Stimulated activated CD4-positive, alpha-beta T cell treated with anti-CD3 and anti-CD28 coated beads, TNF-alpha, amount 100 ng/mL, for 1 hour (primary cell): ENCODE measurements at places on chromosomes 16 and 17.

- no peak for DNase-seq
Measured at GRCh38 chr17:42199416-42200011, 5.2 kb upstream of the GHDC start.

DNA sequence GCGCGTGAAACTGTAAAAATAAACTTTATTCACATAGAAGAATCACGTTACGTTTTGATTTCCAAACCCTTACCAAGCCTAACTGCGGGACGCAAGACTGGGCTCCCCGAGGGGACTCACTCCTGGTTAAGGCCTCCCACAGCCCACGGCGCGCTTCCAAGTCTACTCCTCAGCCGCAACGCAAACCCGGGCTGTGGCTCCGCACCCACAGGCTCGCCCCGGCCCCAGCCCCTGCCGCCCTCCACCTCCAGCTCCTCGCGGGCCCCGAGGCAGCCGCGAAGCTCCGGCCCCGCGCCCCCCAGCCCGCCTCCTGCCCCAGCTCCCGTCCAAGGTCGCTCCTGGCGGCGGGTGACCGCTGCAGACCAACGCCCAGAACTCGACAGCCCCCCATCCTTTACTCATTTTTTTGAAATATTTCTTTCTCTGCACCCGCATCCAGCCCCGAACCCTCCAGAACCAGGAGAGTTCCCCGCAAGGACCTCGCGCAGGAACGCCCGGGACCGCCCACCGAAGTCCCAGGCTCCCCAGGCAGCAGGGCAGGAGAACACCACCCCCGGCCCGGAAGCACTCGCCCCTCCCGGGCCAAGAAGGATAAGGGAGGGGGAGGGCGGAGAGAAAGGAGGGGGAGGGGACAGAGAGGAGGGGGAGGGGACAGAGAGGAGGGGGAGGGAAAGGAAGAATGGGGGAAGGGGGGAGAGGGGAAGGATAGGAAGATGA is 912 bp downstream of the USP22 start:
- peak; percentile 27 for DNase-seq

GRCh38 chr16:17126156-17126555 is 344.6 kb downstream of the XYLT1 start:
- DNase-seq, result no peak

DNA sequence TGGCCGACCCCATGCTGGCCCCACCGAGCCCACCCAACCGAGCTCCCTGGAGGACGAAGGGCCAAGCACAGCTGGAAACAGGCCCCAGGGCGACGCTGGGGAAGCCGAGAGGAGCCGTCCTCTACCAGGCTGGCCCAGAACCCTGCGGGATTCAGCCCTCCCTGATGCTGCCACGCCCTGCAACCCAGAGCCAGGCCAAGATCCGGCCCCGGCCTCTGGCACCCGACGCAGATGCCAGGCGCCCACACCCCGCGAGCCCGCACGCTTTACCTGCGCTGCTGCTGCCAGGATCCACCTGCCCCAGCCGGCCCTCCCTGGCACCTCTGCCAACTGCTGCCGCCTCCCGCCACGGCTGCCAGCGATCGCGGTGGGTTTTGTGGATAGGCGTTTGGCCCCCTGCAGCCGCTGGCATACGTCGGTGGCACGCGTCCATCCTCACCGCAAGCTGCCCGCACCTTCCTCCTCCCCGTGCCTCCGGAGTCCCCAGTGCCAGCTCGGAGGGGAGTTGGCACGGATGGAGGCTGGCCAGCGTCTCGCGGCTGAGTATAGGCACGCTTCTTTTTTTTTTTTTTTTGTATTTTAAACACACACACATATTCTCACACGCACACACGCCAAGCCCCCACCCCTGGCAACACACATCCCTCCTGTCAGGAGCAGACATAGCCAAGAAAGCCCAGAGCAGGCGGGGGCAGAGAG is 41.3 kb upstream of the ACSF3 start:
- DNase-seq, result no peak

GRCh38 chr16:77359065-77359502 is 75.8 kb downstream of the ADAMTS18 start:
- no peak for DNase-seq

DNA sequence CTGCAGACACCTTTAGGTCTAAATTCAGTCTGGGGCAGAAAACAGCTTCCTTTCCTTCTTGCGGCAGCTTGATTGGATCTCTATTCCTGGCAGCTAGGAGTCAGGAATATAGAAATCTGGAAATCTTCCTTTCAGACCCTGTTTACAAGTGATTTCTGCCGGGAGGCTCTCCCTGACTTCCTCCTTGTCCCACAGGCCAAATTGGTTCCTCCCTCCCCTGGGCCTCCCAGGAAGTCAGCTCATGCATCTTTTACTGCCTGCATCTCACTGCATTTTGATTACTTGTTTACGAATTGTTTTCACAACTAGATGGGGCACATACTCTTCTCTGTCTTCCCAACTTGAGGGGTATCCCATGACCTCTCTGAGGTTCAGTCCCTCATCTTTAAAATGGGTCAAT is 206.3 kb downstream of the MAF start:
- DNase-seq, result no peak

- DNase-seq, result no peak
Measured at GRCh38 chr17:37450112-37450511, 39.6 kb upstream of the DUSP14 start.

- DNase-seq, result peak; percentile 93
Measured at GRCh38 chr16:23835390-23836077, at the start of gene PRKCB. PRKCB (plus strand) TSS chr16:23835983.

DNA sequence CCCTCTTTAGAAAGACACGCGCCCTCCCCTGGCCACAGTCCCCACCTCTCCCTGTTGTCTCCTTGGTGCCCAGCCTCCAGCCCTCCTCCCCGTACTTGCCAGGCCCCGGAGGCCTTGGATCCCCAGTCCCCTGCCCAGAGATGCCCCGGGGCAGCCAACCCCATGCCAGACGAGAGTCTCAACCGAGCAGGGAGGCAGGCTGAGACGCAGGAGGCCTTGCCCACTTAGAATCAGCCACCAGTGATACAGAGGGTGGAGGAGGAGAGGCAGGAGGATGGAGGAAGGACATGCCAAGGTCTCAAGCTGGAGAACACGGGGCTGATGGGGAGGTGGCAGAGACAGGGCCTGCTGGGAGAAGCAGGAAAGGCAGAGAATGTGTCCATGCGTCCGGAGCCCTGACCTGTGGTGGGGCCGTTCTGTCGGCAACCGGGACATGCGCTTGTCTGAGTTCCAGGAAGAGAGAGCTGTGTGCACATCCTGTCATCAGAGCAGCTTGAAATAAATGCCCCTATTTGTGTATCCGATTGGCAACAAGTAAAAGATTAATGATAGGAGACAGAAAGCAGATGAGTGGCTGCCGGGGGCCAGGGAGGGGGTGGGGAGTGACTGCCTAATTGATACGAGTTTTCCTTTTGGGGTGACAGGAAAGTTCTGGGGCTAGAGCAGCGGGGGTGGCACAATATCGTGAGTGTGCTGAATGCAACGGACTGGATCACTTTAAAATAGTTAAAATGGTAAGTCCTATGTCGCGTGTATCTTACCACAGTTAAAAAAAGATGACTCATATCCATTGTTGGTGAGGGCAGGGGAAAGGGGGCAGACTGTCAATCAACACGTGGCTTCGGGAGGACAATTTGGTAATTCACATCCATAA is 44.7 kb upstream of the MEAK7 start:
- DNase-seq, result no peak

- no peak for DNase-seq
Measured at GRCh38 chr17:18190628-18191235, 7.1 kb downstream of the ALKBH5 start.

DNA sequence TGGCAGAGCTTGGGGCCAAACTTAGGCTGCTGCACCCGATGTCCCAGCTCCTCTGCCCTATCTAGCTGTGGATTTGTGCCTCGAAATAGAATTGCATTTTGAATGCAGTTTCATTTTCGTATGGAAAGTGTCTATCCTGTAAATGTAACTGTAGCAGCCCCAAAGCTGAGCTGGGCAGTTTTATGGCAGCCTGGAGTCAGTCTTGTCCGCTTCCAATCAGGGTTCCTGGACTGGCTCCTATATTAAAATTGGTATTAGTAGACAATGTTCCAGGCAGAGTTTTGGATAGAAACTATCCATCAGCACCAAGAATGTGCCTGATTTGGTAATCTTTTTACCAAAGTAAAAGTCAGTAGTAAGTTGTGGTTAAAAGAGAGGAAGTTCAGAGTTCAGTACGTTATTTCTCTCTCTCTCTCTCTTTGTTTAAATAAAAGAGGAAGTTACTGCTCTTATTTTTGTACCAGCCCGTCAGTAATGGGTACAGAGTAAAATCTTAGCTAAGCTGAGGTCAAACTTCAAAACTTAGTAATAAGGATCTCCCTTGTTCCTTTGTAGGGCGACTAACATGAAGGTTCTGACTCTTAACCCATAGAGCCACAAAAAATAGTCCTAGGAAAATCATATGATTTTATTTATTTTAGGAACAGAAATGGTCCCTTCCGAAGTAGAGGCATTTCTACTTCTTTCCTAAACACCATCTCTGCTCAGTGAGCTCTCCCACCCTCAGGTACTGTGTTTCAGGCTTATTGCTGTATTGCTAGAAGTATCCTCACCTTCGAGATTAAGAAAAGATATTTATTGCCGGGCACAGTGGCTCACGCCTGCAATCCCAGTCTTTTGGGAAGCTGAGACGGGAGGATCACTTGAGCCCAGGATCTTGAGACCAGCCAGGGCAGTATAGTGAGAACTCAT is 28.0 kb downstream of the PRKCB start:
- DNase-seq, result no peak

DNA sequence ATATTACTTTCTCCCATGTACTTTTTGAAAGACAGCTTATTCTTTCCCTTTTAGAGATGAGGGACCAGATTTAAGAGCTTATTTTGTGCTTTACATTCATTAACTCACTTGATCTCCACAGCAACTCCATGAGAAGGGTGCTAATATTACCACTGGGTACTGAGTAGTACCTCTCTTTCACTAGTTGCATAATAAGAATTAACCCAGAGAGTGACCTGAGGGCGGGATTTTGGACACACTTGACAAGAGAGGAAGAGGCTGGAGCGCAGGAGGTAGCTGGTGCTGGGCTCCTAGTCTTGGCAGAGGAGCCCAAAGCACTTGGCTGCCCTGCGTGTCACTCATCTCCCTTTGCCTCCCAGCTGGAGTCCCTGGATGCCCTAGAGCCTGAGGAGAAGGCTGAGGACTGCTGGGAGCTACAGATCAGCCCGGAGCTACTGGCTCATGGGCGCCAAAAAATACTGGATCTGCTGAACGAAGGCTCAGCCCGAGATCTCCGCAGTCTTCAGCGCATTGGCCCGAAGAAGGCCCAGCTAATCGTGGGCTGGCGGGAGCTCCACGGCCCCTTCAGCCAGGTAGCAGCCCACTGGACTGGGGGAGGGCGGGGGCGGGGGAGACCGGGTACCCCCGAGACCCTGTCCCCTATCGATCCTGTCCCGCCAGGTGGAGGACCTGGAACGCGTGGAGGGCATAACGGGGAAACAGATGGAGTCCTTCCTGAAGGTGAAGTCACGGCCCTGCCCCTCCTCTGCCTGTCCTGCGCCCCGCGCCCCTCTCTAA is 1.7 kb upstream of the MAZ start:
- DNase-seq, result no peak

GRCh38 chr17:49496183-49496866 is 1.2 kb downstream of the NGFR start:
- peak; percentile 86 for DNase-seq

- no peak for DNase-seq
Measured at GRCh38 chr17:63140255-63140654, 174.2 kb downstream of the TANC2 start.

DNA sequence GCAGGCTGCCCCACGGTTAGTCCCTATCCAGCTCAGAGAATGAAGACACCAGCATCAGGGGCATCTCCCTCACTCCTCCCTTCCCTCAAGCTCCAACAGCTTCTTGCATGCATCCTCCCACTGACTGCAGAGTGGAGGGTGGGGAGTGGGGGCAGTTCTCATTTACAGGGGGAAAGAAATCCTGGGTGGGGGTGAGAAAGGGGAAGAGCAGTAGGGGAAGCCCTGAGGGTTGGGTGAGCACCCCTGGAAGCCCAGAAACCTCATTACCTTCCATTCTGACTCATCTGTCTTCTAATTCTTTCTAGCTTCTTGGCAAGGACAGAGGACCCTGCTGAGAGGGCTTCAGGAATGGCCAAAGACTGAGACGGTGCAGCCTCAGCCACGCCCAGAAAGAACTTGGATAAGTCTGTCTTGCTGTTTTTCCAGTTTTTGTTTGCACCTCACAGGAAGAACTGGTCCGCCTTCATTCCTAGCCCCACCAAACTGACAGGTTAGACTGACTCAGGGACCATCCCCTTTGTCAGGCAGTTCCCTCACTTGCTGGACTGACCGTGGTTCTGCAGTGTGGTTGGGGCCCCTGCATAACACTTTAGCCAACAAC is 52.5 kb upstream of the WSB1 start:
- DNase-seq, result no peak

- no peak for DNase-seq
Measured at GRCh38 chr17:6823011-6823442, 8.5 kb downstream of the TEKT1 start.

DNA sequence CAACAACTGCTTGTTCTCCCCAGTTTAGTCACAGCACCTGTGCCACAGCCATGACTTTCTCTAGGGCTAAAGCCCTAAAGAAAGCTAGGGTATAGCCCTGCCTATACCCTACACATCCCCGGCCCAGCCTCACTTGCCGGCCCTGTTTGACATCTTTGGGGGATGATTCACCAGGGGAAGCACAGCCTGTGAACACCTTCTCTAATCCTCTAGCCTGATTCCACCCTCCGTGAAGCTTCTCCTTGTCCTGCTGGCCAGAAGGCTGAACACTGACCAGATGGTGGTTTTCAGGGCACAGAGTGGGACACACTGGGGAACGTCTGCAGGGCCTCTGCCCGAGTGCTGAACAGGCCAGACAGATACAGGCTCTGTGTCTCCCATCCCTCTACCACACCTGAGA is 6.0 kb downstream of the CLEC16A start:
- DNase-seq, result no peak

DNA sequence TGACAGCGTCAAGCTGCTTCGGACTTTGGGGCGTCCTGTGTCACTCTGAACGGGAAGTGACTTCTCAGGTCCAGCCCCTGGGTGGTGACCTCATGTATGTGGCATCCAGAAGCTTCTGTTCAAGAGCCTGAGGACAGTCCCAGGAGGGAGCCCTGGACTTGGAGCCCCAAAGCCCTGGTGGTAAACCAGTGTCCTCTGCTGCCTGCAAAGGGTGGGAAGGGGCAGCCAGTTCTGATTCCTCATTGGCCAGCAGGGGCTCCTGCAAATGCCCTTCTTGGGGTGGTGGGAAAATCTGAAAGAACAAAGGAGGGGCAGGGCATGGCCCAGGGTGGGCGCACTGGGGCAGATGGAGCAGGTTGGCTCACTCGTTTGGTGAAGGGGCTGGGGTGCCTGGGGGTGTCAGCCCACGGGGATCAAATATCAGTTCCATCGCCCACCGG is 1.6 kb downstream of the OSGIN1 start:
- no peak for DNase-seq

DNA sequence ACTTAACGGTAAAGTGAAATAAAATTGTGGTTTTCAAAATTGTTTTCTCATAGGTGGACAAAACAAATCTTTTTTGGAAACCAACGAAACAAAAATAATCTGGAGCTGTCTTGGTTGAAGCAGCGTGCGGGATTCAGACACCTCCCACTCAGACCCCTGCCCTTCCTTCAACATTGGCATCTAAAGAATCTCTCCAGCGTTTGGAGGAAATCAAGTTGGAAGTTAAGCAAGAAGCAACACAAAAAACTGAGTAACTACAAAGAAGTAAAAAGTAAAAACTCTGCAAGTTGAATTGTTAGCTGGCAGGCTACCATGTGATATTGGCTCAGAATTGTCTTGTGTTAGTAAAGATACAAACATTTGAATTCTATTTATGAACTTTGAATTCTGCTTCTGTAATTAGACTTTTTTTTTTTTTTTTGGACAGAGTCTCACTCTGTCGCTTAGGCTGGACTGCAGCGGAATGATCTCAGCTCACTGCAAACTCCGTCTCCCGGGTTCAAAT is 361.0 kb upstream of the PMFBP1 start:
- DNase-seq, result no peak
